ENCODE measurements at places on chromosomes 12 and 14. TPM values are rescaled to one million over a fixed set of nuclear protein-coding genes. Genes with fewer than 3 reads are reported as not detected.

DNA sequence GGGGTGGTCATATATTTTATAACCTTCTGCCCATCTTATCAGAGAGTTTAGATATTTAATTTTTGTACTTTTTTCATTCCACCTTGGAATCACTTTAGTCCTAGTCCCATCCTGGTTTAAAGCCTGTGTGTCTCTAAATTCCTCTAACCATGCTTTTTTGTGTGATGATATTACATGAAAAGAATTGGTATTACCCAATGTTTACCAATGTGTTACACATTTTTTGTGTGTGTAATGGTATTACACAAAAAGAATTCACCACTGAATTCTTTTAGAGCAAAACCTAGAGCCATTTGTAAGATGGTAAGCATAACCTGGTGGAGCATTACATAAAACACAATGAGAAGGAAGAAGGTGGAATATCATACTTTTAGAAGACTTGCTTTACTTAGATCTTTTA is 77.5 kb downstream of the FAR2 start:
- peaks cover 2% of the 10 kb centered on the region for H3K36me3 ChIP-seq
- H3K27ac ChIP-seq: no peak overlapping the region
- no peak overlapping the region for H3K4me3 ChIP-seq
- peaks cover 13% of the 10 kb centered on the region for H3K4me1 ChIP-seq
- DNase-seq: no peak

DNA sequence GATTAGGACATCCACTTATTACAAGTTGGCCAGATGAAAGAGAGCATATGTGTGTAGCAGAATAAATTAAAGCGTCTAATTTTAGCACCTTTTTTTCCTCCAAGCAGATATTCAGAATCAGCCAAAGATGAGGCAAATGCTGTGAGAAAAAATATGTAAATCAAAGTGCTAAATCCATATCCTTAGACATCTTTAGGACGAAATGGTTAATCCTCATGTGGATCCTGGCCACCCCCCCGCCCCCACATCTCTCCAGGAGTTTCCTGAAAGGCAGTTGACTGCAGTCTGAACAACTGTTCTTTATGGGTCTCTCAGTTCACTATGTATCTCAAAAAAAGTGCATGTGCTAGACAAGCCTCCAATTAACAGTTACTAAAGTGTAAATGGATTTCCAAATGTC is 1768.1 kb upstream of the SEL1L start:
- no peak overlapping the region for H3K4me3 ChIP-seq
- no peak for DNase-seq
- no peak overlapping the region for H3K27ac ChIP-seq
- H3K27me3 ChIP-seq: no peaks in the 10 kb centered on the region
- H3K36me3 ChIP-seq: no peaks in the 10 kb centered on the region
- peaks cover 26% of the 10 kb centered on the region for H3K4me1 ChIP-seq

GRCh38 chr12:105443802-105444652 is 113.5 kb downstream of the C12orf75 start:
- DNase-seq: no peak
- H3K4me1 ChIP-seq: peaks cover 34% of the 10 kb centered on the region
- peak overlapping the region; percentile 77 for H3K27ac ChIP-seq
- H3K36me3 ChIP-seq: peaks cover 6% of the 10 kb centered on the region
- no peak overlapping the region for H3K4me3 ChIP-seq

DNA sequence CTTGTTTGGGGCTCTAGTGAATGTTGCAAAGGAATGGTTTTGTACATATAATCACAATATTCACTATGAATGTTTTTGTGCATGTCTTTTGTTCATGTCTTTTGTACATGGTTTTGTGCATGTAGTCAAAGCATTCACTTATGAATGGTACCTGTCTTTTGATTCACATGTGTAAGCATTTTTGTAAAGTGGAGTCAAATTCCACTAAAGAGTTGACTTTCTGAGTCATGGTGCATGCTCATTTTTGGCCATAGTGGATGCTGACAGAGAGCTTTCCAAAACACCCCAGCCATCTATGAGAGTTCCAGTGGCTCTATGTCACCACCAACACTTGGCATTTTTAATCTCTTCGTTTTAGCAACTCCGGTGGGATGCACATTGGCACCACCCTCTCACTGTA is 1185.9 kb upstream of the TMEM132C start:
- no peak overlapping the region for H3K4me3 ChIP-seq
- H3K27me3 ChIP-seq: peaks cover 9% of the 10 kb centered on the region
- peaks cover 7% of the 10 kb centered on the region for H3K4me1 ChIP-seq
- H3K36me3 ChIP-seq: no peaks in the 10 kb centered on the region

The SYCP3 gene
- 0.16 TPM for total RNA-seq

DNA sequence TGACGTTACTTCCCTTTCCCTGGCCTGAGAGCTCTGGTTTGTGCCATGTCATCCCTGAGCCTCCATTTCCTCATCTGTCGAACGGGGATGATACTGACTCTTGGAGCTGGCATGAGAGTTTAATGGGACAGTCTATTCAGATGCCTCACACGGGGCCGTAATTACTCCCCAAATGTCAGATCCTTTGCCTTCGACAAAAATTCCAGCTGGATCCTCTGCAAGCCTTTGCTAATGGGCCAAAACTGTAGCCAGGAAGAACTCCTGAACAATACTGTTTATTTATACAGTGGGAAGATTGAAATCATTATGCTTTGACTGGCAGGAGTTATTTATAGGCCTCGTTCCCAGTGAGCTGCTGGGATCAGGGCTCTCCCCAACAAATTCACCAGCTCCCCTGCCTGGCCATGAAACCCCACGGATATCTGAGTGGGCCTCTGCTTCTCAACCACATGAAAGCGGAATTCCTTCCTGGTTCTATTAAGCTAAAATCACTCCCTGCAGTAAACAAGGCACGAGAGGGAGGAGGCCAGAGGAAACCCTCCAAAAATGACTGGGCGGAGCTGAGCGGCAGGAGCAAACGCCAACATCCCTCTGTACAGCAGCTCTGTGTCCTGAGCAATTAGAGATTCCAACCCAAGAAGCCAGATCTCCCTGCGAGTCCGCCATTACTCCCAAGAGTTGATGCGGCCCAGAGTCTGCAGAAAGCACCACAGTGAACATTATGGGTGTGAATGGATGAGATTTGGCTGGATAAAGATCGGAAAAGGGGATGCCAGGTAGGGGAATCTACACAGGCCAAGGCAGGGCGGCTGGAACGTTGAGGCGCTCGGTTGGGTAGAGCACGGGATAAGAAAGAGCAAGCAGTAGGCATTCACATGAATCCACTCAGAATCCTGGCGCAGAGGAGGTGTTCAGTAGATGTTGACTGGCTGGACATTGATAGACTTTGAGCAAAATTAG is 326.1 kb downstream of the BCL11B start:
- no peak overlapping the region for H3K27ac ChIP-seq
- H3K4me1 ChIP-seq: peaks cover 20% of the 10 kb centered on the region
- no peaks in the 10 kb centered on the region for H3K36me3 ChIP-seq
- peaks cover 3% of the 10 kb centered on the region for H3K27me3 ChIP-seq
- H3K4me3 ChIP-seq: no peak overlapping the region
- DNase-seq: no peak

The TSHR gene
- total RNA-seq: not detected

DNA sequence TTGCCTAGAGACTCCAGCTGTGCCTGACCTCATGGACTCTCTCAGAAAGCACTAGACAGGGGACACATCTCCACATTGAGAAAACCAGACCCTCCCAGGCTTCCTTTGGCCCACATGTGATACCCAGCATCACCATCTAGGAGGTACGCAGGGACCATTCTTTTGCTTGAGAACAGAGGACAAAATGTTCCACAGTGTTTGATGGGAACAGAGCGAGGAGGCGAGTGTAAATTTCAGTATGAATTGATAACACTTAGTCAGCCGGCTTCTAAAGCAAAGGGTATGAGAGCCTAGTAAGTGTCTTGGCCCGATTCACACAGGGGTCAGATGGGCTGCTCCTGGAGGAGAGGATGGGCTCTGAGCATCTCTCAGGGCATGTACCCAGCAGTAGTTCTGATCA is 1052.4 kb downstream of the BCL11B start:
- no peak overlapping the region for H3K27ac ChIP-seq
- H3K4me3 ChIP-seq: no peak overlapping the region
- DNase-seq: no peak
- H3K36me3 ChIP-seq: no peaks in the 10 kb centered on the region
- peaks cover 12% of the 10 kb centered on the region for H3K27me3 ChIP-seq

The FGD4 gene
- total RNA-seq: 13.5 TPM

DNA sequence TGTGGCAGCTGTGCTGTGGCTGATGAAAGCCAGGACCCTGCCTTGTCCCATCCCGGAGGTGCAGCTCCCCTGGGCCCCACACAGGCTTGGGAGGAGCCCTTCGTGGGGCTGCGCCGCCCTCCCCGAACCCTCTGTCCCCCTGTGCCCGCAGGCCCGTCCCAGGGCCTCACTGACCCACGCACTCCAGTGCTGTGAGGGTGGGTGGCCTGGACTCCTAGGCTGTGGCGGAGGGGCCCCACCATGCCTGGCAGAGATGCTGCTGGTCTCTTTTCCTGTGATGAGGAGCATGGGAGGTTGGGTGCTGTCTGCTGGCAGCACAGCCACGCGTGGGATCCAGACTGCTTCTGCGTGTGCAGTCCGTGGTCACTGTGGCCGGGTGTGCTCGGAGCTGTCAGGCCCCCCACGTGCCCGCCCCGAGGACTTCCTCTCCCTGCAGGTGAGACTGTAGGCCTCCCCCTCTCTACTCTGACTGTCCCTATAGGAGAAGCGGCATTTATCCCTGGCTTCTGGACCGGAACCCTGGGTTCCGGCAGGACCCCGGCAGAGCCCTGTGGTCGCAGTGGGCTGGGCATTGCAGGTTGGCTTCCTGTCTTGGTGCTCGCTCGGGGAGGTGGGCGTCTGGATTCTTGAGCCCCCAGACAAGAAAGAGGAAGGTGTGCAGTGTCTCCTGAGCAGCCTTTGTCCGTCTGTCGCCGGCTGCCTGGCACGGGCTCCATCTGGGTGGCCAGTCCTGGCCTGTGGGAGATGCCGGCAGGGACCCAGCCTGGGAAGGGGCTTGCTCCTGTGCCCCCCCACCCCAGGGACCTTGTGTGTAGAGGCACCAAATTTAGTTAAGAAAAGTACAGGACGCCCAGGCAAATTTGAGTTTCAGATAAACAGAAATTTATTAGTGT is 2.3 kb downstream of the MTA1 start:
- H3K4me1 ChIP-seq: peaks cover 29% of the 10 kb centered on the region
- DNase-seq: no peak
- H3K36me3 ChIP-seq: peaks cover 12% of the 10 kb centered on the region
- peak overlapping the region; percentile 84 for H3K4me3 ChIP-seq

The FIGNL2 gene
- 4.8 TPM for total RNA-seq

DNA sequence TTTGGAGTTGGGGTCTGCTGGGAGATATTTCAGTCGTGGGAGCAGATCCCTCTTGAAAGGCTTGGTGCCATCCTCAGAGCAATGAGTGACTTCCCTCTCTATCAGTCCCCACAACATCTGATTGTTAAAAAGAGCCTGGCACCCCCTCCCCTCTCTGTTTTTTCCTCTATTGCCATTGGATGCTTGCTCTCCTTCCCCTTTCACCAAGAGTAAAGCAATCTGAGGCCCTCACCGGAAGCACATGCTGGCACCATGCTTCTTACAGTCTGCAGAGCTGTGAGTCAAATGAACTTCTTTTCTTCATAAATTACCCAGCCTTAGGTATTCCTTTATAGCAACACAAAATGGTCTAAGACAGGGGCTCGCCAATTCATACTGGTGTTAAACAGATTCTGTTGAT is 99.1 kb upstream of the CCND2 start:
- H3K27me3 ChIP-seq: no peaks in the 10 kb centered on the region
- no peak overlapping the region for H3K27ac ChIP-seq
- H3K4me3 ChIP-seq: no peak overlapping the region
- no peaks in the 10 kb centered on the region for H3K4me1 ChIP-seq
- H3K36me3 ChIP-seq: no peaks in the 10 kb centered on the region

The CREBL2 gene
- 8.0 TPM for total RNA-seq

DNA sequence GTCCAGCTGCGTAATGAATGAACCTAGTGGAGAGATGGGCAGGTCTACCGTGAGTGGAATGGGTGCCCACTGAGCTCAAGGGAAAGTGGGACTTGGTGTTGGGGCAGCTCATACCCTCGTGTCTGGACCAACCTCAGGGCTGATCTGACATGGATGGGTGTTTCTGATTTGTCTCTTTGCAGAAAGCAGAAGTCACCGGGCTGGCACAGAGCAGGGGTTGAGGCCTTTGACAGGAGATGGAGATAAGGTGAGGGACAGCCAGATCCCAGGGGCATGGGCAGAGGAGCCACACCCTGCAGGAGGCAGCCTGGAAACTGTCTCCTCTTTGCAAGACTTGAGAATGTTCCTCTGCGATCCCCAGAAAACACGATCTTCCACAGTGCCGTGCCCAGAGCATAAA is 20.9 kb upstream of the PPP1CC start:
- DNase-seq: no peak
- peaks cover 8% of the 10 kb centered on the region for H3K27me3 ChIP-seq
- H3K27ac ChIP-seq: no peak overlapping the region

DNA sequence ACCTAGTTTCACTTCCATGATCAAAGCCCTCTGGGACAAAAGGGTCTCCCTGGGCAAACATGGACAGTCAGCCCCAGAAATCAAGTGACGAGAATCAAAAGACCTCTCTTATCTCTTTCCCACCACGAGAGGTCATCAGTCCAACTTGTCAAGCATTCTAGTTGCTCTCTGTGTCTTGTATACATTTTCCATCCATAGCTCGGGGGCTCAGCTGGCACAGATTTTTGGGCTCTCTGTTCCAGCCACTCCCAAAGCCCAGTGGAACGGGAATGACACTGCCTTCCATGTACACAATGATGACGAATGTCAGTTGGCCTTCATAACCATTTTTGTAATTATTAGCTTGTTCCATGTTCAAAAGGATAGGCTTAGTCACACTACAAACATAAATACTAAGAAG is 29.7 kb downstream of the NOS1 start:
- no peaks in the 10 kb centered on the region for H3K36me3 ChIP-seq
- no peak for DNase-seq
- H3K27me3 ChIP-seq: peaks cover 71% of the 10 kb centered on the region
- no peak overlapping the region for H3K27ac ChIP-seq
- no peaks in the 10 kb centered on the region for H3K4me1 ChIP-seq

DNA sequence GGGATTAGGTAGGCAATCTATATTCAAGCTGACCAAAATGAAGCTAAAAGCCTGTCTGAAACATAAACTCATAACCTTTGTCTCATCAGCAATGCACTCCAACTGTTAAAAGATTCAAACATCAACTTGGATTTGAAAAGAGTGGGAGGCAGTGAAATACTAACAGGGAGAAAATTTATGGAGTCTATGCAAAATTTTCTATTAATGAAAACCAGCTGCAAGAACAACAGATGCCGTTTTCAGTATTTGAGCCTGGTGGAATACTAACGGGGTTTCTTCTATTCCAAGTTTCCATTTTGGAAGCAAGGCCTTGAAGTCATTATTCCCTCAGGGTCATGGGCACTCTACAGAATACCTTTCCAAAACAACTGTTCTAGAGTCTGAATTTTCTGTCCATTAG is 88.3 kb downstream of the LRP6 start:
- H3K4me3 ChIP-seq: no peak overlapping the region
- H3K4me1 ChIP-seq: peaks cover 26% of the 10 kb centered on the region
- no peak for DNase-seq
- peaks cover 17% of the 10 kb centered on the region for H3K36me3 ChIP-seq

DNA sequence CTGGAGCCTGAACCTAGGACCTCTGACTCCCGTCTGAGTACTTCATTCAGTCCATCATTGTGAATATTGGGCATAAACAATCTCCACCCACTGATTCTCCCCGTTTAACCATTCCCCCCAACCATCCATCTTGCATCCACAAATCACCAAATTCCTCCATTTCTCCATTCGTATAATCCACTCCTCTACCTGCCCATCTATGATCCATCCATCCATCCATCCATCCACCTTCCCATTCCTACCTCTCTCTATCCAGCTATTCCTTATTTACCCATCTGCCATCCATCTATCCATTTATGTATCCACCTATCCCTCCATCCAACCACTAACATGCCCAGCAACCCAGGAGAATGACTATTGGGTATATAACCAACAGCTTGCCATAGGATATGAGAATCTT is 87.5 kb downstream of the CALM1 start:
- no peak for DNase-seq
- peaks cover 9% of the 10 kb centered on the region for H3K27me3 ChIP-seq
- H3K27ac ChIP-seq: no peak overlapping the region
- H3K36me3 ChIP-seq: no peaks in the 10 kb centered on the region
- H3K4me1 ChIP-seq: peaks cover 14% of the 10 kb centered on the region
- H3K4me3 ChIP-seq: no peak overlapping the region
